ENCODE measurements at places on chromosomes 11 and 22.

DNA sequence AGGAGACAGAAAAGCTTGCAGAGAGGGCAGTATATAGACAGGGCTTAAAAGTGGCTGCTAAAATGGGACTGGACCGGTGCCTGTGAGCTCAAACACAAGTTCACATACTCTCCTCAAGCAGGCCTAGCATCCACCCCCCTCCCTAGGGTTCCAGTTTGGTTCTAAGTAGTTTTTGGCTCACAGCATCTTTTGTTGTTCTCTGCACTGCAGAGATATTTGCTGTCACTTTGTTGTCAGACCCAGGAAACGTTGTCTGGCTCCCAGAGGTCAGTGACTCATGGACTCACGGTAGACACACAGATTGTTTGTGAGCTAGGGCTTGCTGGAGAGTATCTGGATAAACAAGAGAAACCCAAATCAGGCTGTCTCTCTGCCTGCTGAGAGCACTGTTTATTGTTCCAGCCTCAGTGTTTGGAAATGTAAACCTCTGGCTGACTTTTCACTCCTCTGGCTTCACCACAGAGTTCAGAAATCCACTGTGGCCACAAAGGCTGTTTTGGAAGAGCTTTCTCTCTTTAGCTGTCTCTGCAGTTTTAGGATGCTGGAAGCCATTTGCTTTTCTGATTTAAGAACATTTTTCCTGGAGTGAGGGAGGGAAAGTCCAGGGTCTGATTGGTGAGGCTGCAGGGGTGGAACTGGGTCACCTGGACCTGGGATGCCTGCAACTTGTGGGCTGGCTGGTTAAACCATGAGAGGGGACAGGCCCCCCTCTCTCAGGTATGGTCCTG is 303.7 kb upstream of the PLET1 start:
- DNase-seq = no peak
- no peaks in the 10 kb centered on the region for H3K36me3 ChIP-seq
- no peak overlapping the region for H3K4me3 ChIP-seq
- no peak overlapping the region for H3K27ac ChIP-seq
- H3K4me1 ChIP-seq = no peaks in the 10 kb centered on the region

DNA sequence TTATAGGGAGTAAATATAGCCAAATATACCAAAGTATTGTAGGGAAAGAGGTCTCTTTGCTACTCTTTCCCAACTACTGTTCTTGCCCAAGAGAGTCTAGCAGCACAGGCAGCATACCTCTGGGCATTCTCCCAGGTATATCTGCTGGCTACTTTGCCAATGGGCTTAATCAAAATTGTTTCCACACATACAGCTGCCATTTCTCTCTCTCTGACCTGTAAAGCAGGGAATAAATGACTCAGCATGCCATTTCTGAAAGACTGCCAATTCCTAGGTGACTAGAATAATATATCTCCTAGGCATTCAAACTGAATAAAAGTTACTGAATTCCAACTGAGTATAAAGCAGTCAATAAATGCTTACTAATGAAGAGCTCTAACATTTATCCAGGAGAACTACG is 44.6 kb downstream of the RDX start:
- H3K27me3 ChIP-seq = no peaks in the 10 kb centered on the region
- H3K4me3 ChIP-seq = no peak overlapping the region
- no peak for DNase-seq
- no peak overlapping the region for H3K27ac ChIP-seq

- H3K27me3 ChIP-seq = no peaks in the 10 kb centered on the region
- DNase-seq = no peak
These were observed 25.9 kb upstream of the TP53I11 start for GRCh38 chr11:44976576-44976975.

DNA sequence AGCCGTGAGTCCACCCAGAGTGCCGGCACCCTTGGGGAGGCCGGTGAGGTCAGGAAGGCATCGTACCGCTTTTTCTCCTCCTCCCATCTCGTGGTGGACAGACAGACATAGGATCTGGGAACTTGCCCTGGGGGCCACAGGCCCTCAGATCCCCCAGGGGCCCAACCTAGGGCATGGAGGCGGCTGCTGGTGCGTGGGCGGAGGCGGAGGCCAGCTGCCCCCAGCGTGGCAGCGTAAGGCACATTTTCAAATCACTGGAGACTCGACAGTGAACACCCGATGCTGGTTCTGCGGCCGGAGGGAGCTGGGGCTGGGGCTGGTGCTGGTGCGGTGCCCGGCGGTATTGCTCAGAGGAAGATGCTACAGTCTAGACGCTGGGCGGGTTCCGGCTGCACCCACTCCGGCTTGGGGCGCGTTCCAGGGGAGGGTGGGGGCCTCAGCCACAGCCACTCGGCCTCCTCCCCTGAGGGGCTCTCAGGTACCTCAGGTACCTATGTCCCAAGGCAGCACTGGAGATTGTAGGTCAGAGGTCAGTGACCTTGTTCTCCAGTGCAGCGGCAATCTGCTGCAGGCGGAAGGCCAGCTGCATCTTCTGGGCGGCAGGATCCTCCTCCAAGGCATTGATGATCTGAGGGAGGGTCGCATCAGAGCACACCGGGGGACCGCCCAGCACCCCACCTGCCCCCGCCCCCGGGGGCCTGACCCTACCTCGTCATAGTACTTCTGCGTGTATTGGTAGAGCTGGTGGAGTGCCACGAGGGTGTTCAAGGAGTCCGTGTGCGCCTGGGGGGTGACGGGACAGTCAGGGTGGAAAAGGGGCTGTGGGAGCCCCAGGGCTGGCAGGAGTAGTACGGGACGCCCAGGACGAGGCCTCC is 5.2 kb upstream of the MAPK11 start:
- H3K4me3 ChIP-seq = no peak overlapping the region
- H3K27me3 ChIP-seq = no peaks in the 10 kb centered on the region
- no peak for DNase-seq
- H3K27ac ChIP-seq = no peak overlapping the region
- no peaks in the 10 kb centered on the region for H3K36me3 ChIP-seq
- peaks cover 3% of the 10 kb centered on the region for H3K4me1 ChIP-seq

DNA sequence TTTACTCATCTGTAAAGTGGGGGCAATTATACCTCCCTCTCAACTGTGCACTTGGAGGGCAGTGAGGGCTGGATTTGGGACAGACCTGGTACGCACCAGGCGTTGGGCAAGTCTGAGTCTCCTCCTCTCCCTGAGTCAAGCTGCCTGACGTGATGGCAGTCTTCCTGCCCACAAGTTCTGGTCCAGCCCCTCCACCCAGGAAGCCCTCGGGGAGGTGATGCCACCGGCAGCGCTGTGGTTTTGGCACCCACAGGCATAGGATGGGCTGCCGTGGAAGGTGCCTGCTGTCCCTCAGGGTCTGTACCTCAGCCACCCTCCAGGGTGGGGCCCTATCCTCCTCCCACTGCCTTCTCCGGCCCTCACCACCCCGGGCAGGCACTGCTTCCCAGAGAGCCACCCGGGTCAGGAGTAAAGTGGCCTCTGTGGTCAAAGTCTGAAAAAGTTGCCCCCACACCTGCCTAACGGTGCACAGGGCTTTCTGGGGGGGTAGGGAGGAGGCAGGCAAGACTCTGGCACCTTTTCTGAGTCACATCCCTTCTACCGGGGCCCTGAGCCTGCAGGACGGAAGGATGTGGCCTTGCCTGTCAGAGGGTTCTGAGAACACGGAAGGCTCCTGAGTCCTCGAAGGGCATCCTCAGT is 6.5 kb upstream of the APOBEC3H start:
- peaks cover 86% of the 10 kb centered on the region for H3K4me1 ChIP-seq
- H3K4me3 ChIP-seq = peak overlapping the region; percentile 29
- H3K36me3 ChIP-seq = peaks cover 11% of the 10 kb centered on the region
- H3K27ac ChIP-seq = peak overlapping the region; percentile 69

DNA sequence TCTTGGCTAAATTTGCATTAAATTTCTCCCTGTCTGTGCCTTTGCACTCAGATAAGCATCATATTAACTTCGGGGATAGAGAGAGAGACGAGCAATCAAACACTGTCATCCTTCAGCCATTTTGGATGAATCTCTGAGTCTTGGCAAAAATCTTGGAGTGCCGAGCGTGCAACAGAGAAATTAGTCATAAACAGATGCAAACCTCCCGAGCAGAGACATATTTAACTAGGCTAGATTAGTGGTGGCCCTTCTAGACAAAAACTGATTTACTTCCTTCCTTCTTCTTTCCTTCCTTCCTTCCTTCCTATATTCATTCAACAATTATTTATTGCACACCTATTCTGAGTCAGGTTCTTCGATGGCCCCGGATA is 114.4 kb upstream of the BLID start:
- H3K27me3 ChIP-seq = no peaks in the 10 kb centered on the region
- H3K36me3 ChIP-seq = no peaks in the 10 kb centered on the region
- DNase-seq = no peak
- no peak overlapping the region for H3K4me3 ChIP-seq
- H3K27ac ChIP-seq = no peak overlapping the region

- H3K4me1 ChIP-seq = no peaks in the 10 kb centered on the region
- H3K27me3 ChIP-seq = no peaks in the 10 kb centered on the region
- DNase-seq = no peak
- H3K36me3 ChIP-seq = no peaks in the 10 kb centered on the region
- H3K27ac ChIP-seq = no peak overlapping the region
- H3K4me3 ChIP-seq = no peak overlapping the region
These were observed 22.8 kb downstream of the MRPL16 start for GRCh38 chr11:59787816-59788215.

DNA sequence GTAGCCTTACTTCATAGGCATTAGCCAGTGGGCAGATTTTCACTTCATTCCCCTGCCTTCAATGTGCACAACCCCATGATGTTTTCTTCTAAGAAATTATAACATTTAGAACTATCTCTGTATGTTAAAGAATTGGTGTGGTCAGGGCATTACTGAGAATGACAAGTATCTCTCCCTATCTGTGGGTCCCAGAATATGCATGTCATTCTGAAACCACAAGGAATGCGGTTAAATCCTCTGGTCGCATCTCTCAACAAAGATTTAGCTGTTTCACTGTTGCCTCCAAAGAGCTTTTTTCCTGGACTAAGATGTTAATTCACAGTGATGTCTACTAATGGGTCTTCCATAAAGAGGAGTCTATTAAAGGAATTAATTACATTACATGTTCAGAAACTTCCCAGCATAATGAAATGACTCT is 62.7 kb downstream of the LIF start:
- DNase-seq = no peak
- H3K4me3 ChIP-seq = no peak overlapping the region
- H3K4me1 ChIP-seq = peaks cover 6% of the 10 kb centered on the region
- H3K27me3 ChIP-seq = no peaks in the 10 kb centered on the region
- no peaks in the 10 kb centered on the region for H3K36me3 ChIP-seq

DNA sequence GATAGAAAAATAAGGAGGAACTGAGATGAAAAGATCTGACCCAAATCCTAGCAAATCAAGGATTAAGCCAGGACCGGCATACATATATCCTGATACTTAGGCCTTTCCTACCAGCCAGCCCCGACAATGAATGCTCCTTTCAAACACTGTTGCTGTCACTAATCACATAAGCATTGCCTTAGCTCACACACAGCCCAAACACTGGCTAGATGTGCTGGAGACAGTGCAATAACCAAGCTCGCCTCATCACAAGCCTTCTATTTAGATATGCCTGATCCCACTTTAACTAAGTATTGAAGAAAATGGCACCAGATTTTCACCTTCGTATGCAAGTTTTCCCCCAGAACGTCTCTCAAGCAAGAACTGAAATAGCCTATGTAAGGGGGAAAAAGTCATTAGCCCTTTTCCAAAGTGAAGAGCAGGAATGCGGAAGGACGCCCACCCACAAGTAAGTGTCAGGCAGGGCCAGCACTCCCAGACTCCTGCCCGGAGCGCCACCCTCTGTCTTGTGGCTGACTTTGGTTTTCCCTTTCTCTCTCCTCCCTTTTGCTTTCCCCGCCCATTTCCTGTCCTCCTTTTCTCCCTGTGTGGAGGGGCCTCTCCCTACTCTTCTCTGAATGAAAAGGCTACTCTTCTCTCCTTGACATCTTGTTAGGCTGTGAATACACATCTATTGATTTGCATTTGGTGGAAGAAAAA is 8.9 kb upstream of the OPCML start:
- no peak for DNase-seq
- no peaks in the 10 kb centered on the region for H3K4me1 ChIP-seq
- no peaks in the 10 kb centered on the region for H3K36me3 ChIP-seq

DNA sequence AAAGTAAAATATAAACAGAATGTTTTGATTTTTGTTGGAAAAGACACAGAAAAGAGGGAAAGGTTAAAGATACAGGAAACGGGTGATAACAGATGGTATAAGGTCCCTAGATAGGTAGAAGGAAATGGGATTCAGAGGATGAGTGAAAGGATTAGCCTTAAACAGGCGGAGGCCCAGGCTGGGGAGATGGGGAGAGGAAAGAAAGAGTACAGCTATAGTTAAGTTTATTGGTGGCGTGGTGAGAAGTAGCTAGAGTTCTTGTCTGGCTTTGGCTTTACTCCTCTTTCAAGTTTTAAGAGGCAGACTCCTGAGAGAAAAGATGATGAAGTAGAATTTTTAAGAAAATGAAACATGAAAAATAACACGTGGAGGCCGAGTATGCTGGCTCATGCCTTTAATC is 13.7 kb downstream of the ZBTB44 start:
- no peak overlapping the region for H3K4me3 ChIP-seq
- H3K36me3 ChIP-seq = no peaks in the 10 kb centered on the region
- H3K4me1 ChIP-seq = no peaks in the 10 kb centered on the region

DNA sequence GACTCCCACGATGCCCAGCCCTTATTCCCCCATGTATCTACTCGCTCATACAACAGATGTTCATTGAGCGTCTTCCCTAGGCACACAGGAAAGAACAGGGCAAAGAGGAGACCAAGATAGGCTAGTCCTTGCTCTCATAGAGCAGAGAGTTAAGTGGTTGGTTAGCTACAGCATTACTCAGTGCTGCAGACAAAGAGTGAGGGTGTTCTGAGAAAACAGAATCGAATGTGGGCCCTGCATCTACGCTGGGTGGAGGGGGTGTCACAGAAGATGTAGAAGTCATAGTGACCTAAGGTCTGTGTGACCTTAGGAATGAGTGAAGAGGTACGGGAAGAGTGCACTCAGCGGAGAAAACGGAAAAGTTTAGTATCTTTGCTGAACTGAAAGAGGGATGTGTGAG is 12.3 kb downstream of the PSMD13 start:
- H3K36me3 ChIP-seq = peaks cover 85% of the 10 kb centered on the region
- peaks cover 3% of the 10 kb centered on the region for H3K4me1 ChIP-seq
- H3K27ac ChIP-seq = peak overlapping the region; percentile 24
- H3K4me3 ChIP-seq = no peak overlapping the region

GRCh38 chr11:125272821-125273220 is 108.3 kb downstream of the PKNOX2 start:
- H3K27ac ChIP-seq = no peak overlapping the region
- no peaks in the 10 kb centered on the region for H3K36me3 ChIP-seq
- no peaks in the 10 kb centered on the region for H3K27me3 ChIP-seq
- H3K4me3 ChIP-seq = no peak overlapping the region

DNA sequence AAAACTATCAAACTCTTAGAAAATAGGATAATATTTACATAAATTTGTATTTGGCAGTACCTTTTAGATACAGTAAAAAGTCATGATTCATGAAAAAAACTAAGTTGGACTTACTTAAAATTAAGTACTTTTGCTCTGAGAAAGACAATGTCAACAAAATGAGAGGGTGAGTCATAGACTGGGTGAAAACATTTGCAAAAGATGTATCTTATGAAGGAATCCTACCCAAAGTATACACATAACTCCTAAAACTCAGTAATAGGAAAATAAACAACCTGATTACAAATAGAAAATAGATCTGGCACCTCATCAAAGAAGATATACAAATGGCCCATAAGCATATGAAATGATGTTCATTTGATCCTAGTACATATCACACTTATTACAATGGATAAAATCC is 1154.6 kb downstream of the JRKL start:
- no peaks in the 10 kb centered on the region for H3K36me3 ChIP-seq
- no peaks in the 10 kb centered on the region for H3K27me3 ChIP-seq
- H3K27ac ChIP-seq = no peak overlapping the region
- no peak for DNase-seq
- H3K4me1 ChIP-seq = no peaks in the 10 kb centered on the region
- H3K4me3 ChIP-seq = no peak overlapping the region

Measured in naive thymus-derived CD4-positive, alpha-beta T cell (primary cell).